ENCODE measurements at places on chromosomes 12 and 14.

DNA sequence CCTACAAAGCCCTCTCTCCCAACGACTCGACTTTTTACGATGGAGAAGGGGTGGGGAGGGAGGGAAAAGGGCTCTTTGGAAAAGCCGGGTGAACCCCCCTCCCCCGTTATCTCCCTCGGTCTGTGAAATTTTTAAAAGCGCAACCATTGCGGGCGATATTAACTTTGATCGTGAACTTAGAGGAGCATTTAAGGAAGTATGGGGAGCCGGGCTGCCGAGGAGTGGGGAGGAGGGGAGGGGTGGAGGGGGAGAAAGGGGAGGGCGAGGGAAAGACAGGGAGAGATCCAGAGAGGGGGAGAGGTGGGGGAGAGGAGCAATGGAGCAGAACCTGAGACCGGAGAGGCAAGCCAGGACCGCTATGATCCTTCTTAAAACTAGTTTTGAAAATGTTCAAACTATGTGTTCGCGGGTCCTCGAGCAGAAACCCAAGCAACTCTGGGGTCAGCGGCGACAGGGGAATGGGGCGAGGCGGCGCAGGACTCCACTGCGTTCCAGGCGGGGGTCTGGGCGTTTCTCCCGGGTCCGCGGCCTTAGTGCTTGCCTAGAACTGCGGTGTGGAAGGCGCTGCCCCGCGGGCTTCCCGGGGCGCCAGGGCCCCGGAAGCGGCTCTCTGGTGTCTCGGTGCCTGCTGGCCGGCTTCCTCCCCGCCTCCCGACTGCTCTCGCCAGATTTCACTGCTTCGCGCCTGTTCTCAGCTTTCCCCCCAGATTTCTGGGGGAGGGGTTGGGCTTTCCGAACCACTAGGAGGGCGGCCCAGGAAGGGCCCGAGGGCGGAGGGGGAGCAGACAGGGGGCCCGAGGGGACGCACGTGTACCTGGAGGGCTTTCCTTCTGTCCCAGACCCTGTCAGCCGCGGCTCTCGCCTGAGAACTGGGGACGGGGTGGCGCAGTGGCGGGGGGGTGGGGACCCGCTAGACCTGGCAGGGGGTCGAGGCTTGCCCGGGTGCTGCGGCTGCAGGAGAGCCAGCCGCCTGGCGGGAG lies at the start of gene HOTAIR:
Gene HOTAIR, minus strand, starts transcription at position 871 of the 980 bp plus-strand sequence.
- no peak for DNase-seq

DNA sequence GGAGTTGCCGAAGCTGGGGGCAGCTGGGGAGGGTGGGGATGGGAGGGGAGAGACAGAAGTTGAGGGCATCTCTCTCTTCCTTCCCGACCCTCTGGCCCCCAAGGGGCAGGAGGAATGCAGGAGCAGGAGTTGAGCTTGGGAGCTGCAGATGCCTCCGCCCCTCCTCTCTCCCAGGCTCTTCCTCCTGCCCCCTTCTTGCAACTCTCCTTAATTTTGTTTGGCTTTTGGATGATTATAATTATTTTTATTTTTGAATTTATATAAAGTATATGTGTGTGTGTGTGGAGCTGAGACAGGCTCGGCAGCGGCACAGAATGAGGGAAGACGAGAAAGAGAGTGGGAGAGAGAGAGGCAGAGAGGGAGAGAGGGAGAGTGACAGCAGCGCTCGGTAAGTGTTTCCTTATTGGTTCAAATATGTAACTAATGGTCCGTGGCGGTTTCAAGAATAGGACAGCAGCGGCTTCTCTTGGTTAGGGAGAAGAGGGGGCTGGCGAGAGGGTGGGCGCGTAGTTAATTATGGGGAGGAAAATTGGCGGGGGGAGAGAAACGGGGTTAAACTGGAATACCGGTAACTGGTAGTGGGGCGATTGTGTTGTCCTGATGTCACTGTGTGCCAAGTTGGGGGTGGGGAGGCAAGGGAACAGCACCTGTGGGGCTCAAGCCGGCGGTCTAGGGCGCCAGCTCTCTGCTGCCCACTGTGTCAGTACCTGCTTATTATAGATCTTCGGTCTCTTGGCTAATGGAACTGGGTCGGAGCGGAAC lies 8.4 kb downstream of the HOXC8 start:
- DNase-seq: peak; percentile 68

DNA sequence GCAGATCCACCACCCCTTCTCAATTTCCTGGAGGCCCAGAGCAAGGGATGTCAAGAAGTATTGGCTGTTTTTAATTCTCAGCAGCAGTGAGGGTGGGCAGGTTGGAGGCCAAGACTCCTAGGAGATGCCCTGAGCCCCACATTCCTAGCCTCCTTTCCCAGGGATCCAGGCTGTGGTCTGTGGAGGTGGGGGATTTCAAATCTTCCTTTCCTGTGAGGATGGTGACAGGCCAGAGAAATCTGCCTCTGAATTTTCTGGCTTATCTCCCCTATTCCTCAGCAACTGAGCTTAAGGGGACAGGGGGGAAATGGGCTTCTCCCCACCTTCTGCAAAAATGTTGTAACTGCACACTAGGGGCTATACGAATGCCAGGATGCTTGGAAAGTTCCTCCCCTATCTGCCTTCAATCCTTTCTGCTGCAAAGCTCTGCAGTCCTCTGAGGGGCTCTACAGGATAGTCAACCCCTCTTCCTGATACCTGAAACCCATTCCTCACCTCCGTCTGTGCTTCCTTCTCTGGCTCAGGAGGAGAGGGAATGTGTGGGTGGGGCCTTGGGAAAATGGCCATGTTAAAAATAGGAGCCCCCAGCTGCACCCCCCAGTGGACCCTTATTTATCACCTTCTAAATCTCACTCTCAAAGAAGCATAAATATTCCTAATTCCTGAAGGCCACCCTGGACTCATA lies 6.6 kb downstream of the GPR84 start:
- no peak for DNase-seq

DNA sequence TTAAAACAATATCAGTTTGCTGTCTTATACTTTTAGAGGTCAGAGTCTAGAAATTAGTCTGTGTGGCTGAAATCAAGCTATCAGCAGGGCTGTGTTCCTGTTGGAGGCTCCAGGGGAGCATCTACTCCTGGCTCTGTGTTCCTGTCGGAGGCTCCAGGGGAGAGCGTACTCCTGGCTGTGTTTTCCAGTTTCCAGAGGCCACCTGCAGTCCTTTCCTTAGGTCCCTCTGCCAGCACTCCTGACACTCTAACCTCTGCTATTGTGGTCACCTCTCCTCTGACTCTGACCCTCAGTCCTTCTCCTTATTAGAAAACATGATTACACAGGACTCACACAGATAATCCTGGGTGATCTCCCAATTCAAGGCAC lies 1140.7 kb upstream of the TMEM132C start:
- DNase-seq: no peak

DNA sequence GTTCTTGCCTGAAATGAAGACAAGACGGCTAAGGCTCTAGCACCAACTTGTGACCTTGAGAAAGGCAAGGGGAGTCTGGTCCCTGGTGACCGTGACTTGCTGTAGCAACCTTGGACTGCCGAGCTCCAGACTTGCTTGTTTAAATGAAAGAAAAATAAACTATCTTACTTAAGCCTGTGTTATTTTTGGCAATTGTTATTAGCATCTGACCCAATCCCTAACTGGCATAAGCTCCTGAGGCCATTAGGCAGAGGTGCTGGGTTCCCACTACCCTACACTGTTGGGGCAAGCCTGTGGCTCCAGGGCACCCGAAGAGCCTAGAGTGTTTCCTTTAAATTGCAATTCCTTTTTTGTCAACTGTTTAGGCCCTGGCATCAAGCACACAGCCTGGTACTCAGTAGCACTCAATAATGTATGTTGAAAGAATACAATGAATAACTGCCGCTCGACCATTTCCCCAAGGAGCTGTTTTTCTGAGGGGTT lies 106.9 kb upstream of the HIF1A start:
- peak; percentile 36 for DNase-seq

DNA sequence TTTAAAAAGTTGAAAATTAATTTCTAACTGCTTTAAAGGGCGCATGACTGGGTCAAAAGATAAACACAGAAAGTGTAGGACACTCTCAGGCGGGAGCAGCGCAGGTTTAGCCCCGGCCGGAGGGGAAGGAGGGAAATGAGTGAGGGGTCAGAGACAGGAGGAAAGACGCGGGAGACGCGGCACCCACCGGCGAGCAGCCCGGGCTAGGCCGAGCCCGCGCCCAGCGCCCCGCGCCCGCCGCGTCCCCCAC lies 591 bp downstream of the GXYLT1 start:
- no peak for DNase-seq

DNA sequence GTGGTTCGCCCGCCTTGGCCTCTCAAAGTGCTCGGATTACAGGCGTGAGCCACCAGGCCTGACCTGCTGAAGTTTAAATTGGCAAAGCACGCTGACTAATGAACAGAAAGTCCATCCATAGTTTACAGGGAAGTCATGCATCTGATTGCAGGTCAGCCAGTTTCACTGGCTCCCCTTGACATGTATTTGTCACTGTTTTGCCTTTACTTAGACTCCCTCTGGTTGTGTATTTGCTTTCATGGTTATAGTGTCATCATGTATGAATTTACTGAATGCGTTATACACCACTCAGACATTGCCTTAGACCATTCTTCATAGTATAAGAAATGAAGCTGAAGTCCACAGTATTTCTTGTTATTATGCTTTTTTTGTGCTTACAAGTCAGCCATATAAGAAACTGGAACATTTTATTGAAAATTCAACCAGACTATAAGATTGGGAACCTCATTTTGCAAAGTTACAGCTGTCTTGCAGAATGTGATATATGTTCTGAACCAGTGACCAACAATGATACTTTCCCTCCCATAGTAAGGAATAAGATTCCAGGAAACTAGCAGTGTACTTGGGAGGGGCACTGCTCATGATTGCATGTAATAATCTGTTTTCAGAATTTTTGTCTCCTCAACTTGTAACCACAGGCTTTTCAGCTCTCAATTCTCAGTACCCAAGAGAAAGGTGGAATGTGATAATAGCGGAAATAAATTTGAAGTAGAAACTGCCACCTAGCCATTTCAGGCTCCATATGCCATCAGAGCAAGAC lies 51.9 kb upstream of the ATF7IP start:
- DNase-seq: no peak

GRCh38 chr14:76762411-76763095 lies 1.3 kb downstream of the VASH1 start:
- no peak for DNase-seq

- DNase-seq: no peak
These were observed 132.7 kb downstream of the PAPOLA start for GRCh38 chr14:96634896-96635295.

DNA sequence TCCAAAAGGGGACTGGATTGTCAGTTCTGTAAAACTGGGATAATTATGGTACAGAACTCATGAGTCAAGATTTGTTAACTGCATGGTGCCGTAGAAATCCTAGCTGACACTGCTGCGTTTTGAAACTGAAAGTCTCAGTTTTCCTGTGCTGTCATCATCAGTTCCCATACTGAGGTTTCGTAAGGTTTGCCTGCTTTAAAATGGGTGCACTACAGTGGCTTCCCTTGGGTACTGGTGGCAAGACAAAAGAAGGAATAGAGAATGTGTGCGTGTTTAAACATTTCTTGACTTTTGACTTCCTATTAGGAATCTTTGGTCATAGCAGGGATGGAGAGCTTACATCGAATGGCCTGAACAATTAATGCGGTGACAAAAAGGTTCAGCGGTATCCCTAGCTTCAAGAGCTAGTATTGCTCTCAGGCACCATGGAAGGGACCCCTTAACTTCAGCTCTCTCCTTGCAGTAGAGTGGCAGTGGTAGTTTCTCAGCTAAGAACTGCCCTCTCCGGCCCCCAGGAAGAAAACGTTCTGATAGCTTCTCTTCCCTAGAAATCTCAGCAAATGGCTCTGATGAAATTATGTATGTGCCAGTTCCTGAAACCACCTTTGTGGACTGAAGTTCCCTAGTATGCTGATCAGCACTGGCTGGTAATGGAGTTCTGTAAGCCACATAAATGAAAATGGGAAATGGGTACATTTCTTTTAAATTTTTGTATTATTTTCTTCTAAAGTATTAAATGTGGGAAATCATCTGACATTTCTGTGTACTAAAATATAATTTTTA lies 28.9 kb downstream of the ANO6 start:
- DNase-seq: no peak

DNA sequence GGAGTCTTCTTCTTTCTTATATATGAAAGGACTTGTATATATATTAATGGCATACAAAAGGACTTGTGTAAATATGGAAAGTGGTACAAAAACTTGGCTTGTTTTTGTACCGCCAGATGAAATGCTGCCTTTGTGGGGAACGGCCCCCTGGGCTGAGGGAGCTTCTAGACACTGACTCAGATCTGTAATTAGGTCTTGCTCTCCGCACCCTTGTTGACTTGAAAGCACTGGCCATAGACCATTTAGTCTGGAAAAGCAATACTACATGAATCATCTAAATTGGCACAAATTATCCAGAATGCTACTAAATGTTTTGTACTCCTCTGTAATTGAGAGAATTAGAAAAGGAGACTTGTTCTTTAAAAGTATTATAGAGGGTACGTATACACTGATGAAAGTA lies 399.9 kb upstream of the RGS6 start:
- peak; percentile 29 for DNase-seq

GRCh38 chr14:39563361-39563760 lies 131.1 kb upstream of the FBXO33 start:
- no peak for DNase-seq

DNA sequence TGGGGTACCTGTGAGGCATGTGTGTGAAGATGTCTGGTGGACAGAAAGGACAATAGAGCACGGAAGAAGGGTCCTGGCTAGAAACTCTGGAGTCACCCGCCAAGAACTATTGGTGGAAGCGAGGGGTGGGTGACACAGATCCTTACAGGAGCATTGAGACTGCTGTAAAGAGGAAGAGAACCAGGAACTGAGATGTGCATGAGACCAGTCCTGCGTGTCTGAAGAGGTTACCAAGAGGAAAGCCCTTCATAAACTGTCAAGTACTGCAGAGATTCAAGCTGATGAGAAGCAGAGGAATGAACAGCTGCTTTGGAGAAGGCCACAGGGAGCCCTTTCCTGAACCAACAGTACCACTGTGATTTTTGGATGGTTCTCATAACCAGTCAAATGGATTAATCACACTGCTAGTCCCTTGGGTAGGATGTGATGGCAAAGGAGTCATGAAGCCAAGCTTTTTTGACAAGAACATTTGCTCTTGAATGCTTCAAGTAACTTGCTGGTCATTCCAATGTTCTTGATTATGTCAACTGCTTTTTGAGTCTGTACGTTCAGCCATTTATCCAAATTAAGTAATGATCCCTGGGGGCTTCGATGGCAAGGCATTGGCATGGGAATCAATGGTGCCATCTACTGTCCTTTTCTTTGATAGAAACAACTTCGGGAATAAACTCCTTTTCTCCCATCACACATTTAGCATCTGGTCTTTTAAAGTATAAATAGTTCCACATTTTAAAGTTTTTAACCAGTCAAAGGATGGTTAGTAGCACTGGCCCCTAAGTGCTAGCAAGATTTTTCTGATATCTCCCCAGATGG lies 42.9 kb downstream of the GPR135 start:
- DNase-seq: no peak

- DNase-seq: no peak
These were observed 25.0 kb upstream of the SYCP3 start for GRCh38 chr12:101764051-101764792.
